Stimulated activated CD4-positive, alpha-beta T cell treated with anti-CD3 and anti-CD28 coated beads, TNF-alpha, amount 100 ng/mL, for 48 hours (primary cell): ENCODE measurements at places on chromosomes 7 and 10.

DNA sequence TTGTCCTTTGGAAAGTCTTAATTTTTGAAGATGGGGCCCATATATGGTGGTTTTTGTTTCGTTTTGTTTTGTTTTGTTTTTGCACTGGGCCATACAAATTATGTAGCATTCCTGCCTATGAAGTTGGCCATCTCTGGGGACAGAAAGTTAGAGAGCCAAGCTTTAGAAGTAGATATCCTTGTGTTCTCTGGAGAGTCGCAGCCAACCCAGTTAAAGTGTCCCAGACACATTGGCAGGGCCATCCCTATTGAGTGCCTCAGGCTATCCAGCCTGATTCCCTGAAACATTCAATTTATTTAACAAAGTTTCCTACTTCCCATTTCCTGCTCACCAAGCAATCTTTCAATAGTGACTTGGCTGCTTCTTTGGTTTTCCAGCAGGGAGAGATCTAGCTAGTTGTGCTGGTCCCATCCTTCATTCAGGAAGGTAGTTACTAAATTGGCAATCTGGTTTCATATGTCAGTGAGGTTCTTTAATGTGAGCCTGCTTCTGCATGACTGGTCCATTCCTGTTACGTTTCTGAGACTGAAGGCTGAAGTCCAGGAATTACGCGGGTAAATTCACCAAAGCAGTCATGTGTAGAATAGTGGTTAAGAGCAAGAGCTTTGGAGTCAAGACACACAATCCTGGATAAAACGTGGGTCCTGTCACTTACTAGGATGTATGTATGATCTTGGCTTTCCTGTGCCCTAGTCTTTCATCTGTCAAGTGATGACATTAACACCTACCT is 49.3 kb upstream of the HBP1 start:
- DNase-seq: no peak

GRCh38 chr10:69632516-69633199 is 2.6 kb downstream of the FAM241B start:
- no peak for DNase-seq

DNA sequence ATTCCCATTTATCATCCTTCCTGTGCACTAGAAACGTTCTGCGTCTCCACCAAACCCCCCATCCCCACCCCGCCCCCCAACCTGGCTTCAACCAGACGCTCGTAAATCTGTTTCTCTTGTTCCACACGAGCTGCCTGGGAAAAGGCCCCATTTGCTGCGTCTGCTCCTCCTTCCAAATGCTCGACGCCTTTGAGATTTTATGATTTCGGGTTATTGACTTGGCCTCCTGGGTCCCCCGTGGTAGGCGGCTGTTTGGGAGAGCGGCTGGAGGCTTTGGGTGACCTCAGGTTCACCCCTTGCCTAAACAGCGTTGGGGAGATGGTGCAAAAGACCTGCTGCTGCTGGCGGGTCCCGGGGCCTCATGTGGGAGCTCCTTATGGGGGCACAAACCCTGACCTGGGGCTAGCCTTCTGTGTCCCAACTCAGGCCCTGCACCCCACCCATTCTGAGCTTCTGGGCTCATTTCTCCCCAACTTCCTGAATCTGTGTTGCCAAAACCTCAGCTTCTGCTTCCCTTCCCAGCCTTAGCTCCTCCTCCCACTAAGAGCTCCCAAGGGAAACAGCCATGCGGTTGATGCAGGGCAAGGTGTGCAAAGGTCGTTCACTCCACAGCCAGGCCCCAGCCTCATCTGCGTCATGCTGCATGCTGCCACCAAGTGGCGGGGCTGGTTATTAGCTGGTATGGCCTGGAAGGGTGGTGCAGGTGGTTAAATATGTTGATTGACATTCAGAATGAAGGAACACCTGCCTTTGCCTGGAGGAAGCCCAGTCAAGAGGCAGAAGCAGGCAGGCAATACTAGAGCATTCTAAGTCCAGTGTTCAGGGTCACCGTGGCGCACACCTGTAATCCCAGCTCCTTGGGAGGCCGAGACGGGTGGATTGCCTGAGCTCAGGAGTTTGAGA is 49.1 kb upstream of the ELN start:
- no peak for DNase-seq

DNA sequence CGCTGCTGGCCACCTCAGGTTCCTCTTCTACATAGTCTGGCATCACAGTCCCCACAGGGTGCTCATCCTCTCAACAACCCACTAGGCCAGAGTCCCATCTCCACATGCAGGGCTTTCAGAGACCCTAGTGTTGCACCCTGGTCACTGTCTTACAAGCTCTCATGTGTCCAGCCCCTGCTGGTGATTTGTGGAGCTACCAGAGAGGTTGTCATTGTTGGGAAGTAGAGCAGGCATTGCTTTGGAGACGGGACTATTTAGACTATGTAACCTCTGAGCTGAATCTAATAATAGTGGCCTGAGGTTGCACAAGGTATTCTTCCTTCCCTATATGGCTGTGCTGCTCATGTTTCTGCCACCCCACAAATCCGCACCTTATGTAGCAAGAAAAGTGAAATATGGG is 135.3 kb upstream of the VWC2 start:
- DNase-seq: no peak

- no peak for DNase-seq
These were observed 595.9 kb downstream of the DNAJB6 start for GRCh38 chr7:157932498-157933218.

DNA sequence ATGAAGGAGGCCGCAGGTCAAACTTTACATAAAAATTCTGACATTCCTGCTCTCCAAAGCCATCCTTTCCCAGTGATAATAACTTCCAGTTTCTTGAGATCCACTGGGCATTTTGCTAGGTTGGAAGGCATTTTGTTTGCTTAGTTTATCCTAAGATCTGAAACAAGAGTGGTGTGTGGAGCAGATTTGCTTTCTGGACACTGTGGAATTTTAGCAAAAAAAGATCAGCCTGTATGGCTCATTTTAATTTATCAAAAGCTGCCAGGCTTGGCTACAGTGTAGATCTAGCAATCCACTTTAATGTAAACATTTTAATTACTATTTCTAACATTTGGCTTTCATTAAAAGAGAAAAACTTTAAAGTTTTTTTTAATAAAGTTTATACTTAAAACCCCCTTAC is 124.8 kb downstream of the SAMD9 start:
- DNase-seq: no peak

DNA sequence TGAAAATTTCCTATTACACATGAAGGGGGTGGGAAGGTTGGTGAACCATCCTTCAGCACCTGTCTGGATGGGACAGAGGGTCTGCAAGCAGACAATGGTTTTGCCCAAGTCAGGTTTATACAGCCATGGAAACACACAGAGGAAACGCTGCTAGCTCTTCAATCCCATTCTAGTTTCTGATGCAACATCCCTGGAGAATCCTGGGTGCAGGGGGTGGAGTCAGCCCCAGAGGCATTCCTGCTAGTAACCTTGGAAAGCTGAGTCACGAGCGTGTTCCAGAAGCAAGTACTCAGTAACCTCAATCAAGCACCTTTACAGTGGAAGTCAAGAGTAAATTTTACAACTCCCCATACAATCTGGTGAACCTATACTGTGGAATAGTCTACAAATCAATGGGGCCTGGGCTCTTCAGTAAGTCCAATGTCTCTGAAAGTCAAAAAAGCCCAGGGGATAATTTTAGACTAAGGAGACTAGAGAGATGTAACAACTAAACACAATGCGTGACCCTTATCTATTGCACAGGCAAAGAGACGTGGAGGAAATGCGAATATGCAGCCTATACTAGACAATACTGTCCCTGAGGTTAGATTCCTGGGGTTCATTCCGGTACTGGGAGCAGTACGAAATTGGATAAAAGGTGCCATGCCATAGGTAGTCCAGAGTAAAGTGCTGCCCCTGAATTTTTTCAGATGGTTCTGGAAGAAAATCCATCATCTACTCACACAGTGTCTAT is 95.4 kb downstream of the ZRANB1 start:
- DNase-seq: no peak
